Stimulated activated CD8-positive, alpha-beta memory T cell treated with anti-CD3 and anti-CD28 coated beads, Interleukin-4, amount 100 ng/mL, for 48 hours (primary cell): ENCODE measurements at places on chromosomes 4 and X.

DNA sequence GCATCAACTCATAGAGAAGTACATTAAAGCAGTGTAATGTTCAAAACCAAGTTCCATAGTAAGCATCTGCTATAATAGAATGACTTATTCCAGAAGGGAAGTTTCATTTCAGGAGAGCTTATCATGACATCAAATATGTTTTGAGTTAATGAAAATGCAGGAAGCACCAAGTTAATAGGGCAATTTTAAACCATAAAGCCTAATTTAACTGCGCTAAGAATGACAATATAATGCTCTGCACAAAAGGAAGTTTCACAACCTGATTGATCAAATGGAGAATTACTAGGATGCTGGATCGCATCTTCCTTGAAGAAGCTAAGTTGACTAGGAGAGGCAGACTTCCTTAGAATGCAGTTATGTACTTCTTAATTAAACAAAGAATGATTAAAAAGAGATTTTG is 416.9 kb upstream of the MAGEB2 start:
- DNase-seq, result no peak

- no peak for DNase-seq
Measured at GRCh38 chr4:148962539-148963290, 520.5 kb upstream of the NR3C2 start.

DNA sequence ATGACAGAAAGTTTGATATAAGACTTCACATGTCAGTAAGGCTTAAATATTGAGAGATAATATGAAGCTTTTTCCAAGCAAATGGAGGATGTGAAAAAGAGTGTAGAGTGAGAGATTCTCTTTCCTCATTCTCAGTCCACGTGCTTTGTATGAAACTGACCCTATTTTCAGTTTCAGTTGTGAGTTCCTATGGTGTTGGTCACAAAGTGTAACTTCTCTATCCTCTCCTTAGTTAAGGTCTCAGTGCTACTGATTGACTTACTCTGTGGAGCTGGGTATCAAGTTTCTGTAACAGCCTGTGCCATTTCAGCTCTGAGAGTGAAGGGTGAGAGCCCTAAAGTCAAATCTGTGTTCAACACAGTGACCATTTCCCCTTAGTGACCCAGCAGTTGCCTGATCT is 277.2 kb downstream of the EPHA5 start:
- DNase-seq, result no peak

DNA sequence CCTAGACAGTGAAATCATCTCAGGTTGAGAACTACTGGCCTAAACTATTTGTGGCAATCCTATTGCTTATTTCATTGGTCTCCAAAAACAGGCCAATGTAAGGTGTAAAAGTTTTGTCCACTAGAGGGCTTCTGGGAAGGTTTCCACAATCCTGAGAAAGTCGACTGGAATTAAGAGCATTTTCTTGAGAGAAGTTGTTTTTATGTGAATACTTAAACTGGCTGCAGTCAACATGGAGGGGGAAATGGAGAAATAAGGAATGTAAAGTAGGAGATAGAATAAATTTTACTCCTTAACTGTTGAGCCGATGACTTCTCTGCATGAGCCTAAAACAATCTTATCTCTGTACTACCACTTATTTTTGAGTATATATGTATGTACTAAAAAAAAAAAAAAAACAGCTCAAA is 11.0 kb upstream of the EIF4E start:
- no peak for DNase-seq

- DNase-seq, result no peak
Measured at GRCh38 chrX:40011322-40012038, 86.3 kb downstream of the BCOR start.

GRCh38 chrX:19085666-19086065 is 36.6 kb downstream of the ADGRG2 start:
- DNase-seq, result no peak

DNA sequence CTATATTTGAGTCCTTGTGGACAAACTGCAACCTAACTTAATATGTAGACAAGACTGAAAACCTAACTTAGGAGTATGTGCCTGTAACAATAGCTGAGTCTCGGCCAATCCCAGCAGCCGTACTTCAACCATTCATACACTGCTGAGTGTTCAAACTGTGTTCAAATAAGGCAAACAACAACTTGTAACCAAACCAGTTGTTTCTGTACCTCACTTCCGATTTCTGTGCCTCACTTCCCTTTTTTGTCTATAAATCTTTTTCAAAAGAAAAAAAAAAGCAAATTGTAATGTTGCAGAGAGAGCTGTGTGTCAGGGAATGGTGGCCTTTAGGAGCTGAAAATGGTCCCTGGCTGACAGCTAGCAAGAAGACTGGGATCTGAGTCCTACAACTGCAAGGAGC is 46.0 kb downstream of the GEMIN8 start:
- no peak for DNase-seq

- DNase-seq, result no peak
Measured at GRCh38 chr4:139567159-139567870, 11.3 kb upstream of the SETD7 start.

GRCh38 chr4:184415071-184415470 is 59.3 kb downstream of the IRF2 start:
- DNase-seq, result no peak

DNA sequence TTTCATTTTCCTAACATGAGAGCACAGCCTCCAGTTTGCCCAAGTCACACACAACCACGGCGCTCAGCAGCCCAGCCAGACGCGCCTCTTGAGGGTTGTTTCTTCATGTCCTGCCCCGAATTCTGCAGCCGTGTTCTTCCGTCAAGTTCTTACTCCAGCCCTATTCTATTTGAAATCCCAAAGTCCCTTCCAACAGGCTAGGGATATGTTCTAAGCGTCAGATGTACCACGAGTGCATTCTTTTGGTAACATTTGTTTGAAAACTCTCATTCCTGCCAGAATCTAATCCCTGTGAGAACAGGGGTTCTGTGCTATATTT is 23.1 kb downstream of the ACSL1 start:
- DNase-seq, result no peak

DNA sequence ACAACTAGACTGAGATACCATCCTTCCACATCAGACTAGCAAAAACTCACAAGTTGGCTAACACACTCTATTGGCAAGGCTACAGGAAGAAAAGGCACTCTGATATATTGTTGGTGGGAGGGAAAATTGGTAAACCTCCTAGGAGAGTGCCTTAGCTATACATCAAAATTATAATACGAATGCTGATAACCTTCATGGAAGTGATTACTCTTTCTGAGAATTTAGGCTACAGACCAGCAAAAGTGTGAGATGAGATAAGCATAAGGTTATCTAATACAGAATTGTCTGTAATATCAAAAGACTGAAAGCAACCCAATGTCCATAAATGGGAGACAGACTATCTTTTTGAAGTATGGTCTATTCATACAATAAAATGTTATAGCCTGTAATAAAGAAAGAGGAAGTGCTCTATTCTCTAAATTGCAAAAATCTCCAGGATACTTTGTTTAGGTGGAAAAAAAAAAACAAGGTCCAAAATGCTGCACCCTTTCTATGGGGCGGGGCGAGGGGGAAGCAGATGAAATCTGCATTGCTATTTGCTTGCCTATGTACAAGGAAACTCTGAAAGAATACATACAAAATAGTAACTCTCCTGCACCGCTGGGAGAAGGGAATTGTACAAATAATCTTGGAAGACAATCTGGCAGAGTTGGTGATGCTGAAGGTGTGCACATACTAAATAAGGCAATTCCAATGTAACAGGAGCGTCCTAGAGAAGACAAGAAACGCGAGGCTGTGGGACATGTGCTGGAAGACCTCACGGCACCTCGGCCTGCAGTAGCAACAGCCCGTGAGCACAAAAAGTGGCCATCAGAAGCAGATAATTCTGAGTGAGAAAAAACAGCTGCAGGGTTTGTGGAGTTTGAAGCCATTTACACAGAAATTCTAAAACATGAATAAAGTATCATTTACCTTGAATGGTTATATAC is 109.7 kb downstream of the AFAP1 start:
- DNase-seq, result no peak

DNA sequence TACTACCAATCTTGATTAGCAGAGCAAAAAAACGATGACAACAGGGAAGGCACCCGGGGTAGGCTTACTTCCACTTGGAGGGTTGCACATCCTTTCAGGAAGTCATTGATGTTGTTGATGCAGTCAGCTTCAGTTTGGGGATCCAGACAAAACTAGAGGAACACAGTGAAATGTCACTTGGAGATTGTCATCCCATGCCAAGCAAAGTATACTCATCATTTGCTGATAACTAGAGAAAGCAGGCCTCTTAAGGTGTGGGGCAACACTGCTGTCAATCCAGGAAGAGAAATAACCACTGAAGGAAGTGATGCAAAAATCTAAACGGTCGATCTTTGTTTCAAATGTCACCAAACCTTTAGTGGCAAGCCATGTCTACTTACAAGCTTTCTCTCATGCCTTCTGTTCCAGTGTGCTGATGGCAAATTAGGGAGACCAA is 1.4 kb downstream of the ARHGEF6 start:
- no peak for DNase-seq

GRCh38 chrX:76076124-76076523 is 96.7 kb upstream of the PBDC1 start:
- no peak for DNase-seq

DNA sequence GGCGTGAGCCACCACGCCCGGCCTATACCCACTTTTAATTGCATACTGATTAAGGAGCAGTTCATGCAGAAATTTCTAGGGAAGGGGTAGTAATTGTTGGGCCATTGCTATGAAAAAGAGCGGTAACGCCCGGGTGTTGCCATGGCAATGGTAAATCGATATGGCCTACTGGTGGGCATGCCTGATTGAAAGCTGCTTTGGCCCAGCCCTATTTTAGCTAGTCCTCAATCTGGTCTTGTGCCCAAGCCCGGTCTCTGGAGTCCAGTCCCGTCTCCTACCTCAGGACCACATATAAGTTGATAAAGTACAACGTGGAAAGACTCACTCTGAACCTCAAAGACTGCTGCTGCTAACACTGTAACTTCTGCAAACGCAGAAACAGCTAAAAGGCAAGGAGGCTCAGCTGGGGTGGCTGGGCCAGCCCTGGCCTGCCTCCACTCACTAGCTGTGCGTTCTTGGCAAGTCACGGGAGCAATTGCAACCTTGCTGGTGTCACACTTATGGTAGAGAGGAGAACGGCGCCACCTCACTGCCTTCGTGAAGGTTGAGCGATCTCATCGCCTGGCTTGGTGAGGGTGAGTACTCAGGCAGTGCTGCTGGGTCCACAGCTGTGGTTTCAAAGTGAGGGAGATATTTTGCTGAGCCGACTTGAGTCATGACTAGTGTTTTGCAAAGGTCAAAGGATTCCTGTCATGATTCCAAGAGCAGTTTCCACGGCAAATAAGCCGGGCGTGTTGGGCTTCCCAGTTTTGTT is 57.0 kb upstream of the GRPEL1 start:
- DNase-seq, result no peak

GRCh38 chrX:110417128-110417527 is 58.5 kb downstream of the RTL9 start:
- DNase-seq, result no peak

DNA sequence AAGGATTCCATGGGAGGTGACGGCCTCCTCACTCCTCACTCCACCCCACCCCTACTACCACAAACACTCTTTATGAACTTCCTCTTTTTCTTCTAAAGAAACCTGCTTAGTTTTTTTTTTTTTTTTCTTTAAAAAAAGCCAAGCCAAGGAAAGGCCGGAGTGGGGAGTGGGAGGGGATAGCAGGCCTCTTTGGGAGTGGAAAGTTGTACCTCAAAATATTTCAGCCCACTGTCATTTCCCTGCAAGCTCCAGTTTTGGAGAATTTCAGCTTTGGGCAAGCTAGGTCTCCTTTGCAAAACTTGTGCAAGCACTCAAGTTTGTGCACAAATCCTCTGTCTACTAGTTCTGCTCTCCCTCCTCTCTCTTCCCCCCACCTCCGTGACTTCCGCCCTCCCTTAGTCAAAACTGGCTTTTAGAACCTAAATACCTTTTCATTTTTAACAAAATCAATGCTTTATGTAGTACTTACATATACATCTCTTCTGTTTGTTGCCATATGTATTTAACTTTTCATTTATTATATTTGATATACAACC is 512 bp upstream of the ANTXR2 start:
- no peak for DNase-seq

GRCh38 chrX:18424482-18425198 is 768 bp upstream of the CDKL5 start:
- peak; percentile 33 for DNase-seq

GRCh38 chr4:108683479-108683878 is 33.1 kb downstream of the OSTC start:
- no peak for DNase-seq

GRCh38 chr4:137032222-137032621 is 500.1 kb downstream of the PCDH18 start:
- DNase-seq, result no peak

- peak; percentile 22 for DNase-seq
Measured at GRCh38 chrX:14798805-14799397, 74.0 kb downstream of the FANCB start.

GRCh38 chrX:63354484-63354883 is 3.4 kb upstream of the SPIN4 start:
- no peak for DNase-seq

GRCh38 chrX:29541038-29541437 is 674.3 kb upstream of the MAGEB2 start:
- DNase-seq, result no peak

GRCh38 chrX:100928660-100929613 is at the start of gene XKRX:
Gene XKRX, minus strand, starts transcription at chrX:100928917. Its CDS starts 613 bp downstream, at chrX:100928304.
- peak; percentile 63 for DNase-seq

DNA sequence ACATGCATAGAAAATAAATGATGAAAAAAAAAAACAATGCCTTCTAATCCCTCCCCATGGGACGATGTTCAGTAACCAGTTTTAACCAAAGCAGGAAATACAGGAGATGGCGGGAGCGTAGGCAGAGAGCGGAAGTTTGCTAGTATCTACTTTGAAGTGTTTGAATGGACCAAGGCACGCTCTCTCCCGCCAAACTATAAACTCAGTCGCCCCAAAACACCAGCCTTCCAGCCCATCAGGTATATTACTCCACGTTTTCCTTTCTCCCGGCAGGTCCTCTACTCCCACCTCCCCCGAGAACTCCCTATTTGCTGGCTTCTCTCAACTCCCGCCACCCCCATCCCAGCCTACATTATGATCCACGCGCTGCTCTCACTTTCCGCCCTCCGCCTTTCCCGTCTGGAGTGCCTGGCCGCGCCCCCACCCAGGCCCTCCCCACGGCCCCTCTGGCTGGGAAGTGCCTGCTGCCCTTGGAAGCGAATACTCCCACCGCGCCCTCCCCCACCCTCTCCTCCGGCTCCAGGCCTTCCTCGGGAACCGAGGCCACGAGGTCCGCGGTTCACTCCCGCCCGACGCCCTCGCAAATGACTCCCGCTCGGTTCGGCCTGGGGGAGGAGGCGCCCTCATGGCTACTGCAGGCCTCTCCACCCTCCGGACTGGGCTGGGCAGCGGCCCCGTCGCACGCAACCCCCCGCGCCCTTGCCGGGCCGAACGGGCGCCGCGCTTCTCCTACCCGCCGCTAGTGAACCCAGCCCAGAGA is 723 bp downstream of the DHX15 start:
- DNase-seq, result peak; percentile 57

DNA sequence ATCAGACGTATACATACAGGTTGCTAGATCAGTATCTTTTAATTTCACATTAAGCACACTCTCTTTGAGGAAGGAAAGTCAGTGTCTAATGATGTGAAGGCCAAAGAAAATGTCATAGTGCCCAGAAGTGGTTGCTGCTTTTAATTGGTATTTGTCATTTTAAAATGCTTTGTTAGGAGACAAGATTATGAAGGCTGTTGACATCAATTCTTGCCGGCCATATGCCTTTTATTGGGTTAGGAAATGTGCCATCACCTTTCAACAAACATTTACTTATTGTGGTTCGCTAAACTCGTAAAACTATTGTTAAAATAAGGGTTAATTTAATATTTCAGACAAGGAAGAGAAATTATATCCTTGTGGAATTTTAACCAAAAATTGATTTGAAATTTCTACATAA is 32.2 kb downstream of the NFKB1 start:
- no peak for DNase-seq

- DNase-seq, result no peak
Measured at GRCh38 chrX:103674531-103675454, 11.7 kb downstream of the MORF4L2 start.
